ENCODE measurements at places on chromosomes 11 and 22.

- peak overlapping the region; percentile 4 for H3K4me3 ChIP-seq
- H3K27ac ChIP-seq = no peak overlapping the region
- H3K36me3 ChIP-seq = no peaks in the 10 kb centered on the region
- no peak for DNase-seq
- peaks cover 89% of the 10 kb centered on the region for H3K4me1 ChIP-seq
These were observed 55.5 kb downstream of the FAM83F start for GRCh38 chr22:40050258-40050657.

GRCh38 chr22:48889209-48889830 is 938.4 kb downstream of the BRD1 start:
- no peaks in the 10 kb centered on the region for H3K4me1 ChIP-seq
- DNase-seq = no peak
- H3K36me3 ChIP-seq = no peaks in the 10 kb centered on the region
- H3K4me3 ChIP-seq = no peak overlapping the region
- H3K27me3 ChIP-seq = no peaks in the 10 kb centered on the region

DNA sequence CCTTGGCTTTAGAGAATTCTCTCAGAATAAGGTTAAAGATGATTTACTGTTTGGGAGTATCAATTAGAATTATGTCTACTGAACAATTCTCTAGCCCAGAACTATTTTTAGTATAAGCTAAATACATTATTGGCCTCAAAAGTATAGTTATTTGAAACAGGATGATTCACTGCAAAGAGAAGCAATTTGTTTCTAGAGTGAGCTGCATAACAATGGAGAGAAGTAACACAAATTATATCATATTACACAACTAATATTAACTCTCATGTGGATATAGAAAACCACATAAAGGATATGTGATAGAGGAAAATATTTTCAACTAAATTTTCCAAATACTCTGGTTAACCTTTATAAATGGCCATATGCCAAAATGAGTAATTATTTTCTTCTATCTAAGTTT is 24.9 kb downstream of the PGM2L1 start:
- H3K4me1 ChIP-seq = no peaks in the 10 kb centered on the region
- DNase-seq = no peak
- H3K27ac ChIP-seq = no peak overlapping the region
- H3K27me3 ChIP-seq = no peaks in the 10 kb centered on the region
- H3K4me3 ChIP-seq = no peak overlapping the region
- no peaks in the 10 kb centered on the region for H3K36me3 ChIP-seq

DNA sequence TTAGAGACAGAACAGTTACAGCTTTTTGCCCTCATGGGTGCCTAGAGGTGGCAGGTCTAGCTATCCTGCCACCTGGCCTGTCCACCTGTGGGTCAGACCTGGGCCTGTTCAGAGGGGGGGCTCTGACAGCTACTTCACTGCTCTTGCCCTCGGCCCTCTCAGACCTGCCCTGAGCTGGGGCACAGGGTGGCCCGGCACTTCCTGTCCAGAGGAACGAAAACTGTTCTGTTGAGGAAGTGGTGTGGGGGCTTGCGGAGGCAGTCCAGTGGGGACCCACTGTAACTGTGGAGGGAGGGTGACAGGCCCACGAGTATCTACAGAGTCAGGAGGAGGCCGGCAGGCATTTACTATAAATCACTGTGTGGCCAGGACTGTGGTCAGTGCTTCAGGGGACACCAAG is 16.2 kb downstream of the TESMIN start:
- no peak for DNase-seq
- no peaks in the 10 kb centered on the region for H3K36me3 ChIP-seq
- no peak overlapping the region for H3K4me3 ChIP-seq
- no peak overlapping the region for H3K27ac ChIP-seq
- no peaks in the 10 kb centered on the region for H3K27me3 ChIP-seq
- no peaks in the 10 kb centered on the region for H3K4me1 ChIP-seq

- H3K36me3 ChIP-seq = no peaks in the 10 kb centered on the region
- H3K27me3 ChIP-seq = peaks cover 40% of the 10 kb centered on the region
- no peak overlapping the region for H3K27ac ChIP-seq
- DNase-seq = no peak
These were observed 52.4 kb downstream of the GRIK4 start for GRCh38 chr11:120563703-120564572.

- no peak overlapping the region for H3K27ac ChIP-seq
- H3K4me1 ChIP-seq = peaks cover 16% of the 10 kb centered on the region
- H3K36me3 ChIP-seq = no peaks in the 10 kb centered on the region
- H3K27me3 ChIP-seq = peaks cover 21% of the 10 kb centered on the region
These were observed 39.1 kb upstream of the GLYAT start for GRCh38 chr11:58770627-58771457.

- DNase-seq = no peak
- no peak overlapping the region for H3K4me3 ChIP-seq
- peaks cover 18% of the 10 kb centered on the region for H3K27me3 ChIP-seq
- no peaks in the 10 kb centered on the region for H3K4me1 ChIP-seq
- H3K27ac ChIP-seq = no peak overlapping the region
- H3K36me3 ChIP-seq = no peaks in the 10 kb centered on the region
These were observed 225.5 kb upstream of the POU2AF2 start for GRCh38 chr11:111019871-111020670.

DNA sequence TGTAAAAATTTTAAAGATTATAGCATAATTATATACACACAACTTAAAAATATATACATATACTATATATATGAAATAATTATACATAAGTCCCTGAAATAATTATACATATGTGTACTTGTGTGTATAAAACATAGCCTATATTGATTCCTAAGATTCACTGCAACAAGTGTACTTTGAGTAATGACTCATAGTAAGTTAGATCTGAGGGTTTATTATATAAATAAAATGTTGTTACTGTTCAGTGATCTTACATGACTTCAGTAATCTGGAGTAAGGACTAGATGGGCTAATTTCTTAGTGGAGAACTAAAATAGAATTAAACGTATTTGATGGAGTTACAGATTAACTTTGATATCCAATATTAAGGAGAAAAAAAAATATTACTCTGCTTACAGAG is 350.5 kb downstream of the CNTN5 start:
- H3K4me1 ChIP-seq = no peaks in the 10 kb centered on the region
- no peaks in the 10 kb centered on the region for H3K27me3 ChIP-seq

- DNase-seq = no peak
- peak overlapping the region; percentile 91 for H3K27ac ChIP-seq
- no peaks in the 10 kb centered on the region for H3K27me3 ChIP-seq
- H3K4me1 ChIP-seq = peaks cover 39% of the 10 kb centered on the region
These were observed 1.4 kb downstream of the RIC8A start for GRCh38 chr11:208917-209260.

DNA sequence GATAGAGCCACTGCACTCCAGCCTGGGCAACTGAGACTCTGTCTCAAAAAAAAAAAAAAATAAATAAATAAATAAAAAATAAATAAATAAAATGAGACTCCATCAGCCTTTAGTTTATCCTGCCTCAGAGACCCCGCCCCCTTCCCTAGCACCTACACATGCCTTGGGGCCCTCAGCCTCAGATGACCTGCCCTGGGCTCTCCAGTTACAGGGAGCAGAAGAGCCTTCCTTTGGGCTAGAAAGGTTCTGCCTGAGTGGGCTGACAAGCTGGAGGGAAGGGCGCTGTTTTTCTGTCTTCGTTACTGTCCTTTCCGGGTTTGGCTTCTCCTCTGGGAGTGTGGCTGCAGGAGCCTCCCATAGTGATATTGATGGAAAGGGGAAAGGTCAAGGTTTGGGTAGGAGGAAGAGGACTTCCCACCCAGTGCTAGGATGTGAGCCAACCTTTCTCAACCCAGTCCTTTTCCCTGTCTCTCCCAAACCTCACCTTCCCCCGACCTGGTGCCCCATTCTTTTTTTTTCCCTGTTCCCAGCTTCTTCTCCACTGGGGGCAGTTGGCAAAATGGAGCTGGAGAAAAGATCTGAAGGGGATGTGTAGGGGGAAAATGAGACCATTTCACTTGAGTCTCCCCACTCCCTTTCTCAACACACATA is 1.5 kb upstream of the SF3B2 start:
- H3K36me3 ChIP-seq = peaks cover 14% of the 10 kb centered on the region
- H3K4me1 ChIP-seq = peaks cover 36% of the 10 kb centered on the region
- peak overlapping the region; percentile 82 for H3K27ac ChIP-seq
- DNase-seq = no peak

GRCh38 chr11:69434471-69434931 is 47.0 kb upstream of the LINC01488 start:
- H3K27ac ChIP-seq = no peak overlapping the region
- H3K4me3 ChIP-seq = no peak overlapping the region
- no peaks in the 10 kb centered on the region for H3K4me1 ChIP-seq

- no peak overlapping the region for H3K27ac ChIP-seq
- no peak for DNase-seq
- H3K27me3 ChIP-seq = no peaks in the 10 kb centered on the region
- no peak overlapping the region for H3K4me3 ChIP-seq
These were observed 25.8 kb upstream of the KCNQ1OT1 start for GRCh38 chr11:2725368-2726300.

DNA sequence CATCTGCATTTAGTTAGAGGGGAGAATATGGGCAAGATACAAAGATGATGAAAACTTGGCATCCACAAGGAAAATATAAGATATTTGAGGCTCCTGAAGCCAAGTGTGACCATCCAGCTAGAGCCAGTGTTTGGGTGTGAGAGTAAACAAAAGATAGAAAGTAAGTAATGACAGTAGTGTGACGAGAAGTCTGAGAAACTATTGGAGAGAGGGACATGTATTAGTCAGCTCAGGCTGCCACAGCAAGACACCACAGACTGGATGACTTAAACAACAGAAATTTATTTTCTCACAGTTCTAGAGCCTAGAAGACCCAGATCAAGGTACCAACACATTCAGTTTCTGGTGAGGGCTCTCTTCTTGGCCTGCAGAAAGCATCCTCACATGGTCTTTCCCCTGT is 6.4 kb upstream of the CCKBR start:
- no peaks in the 10 kb centered on the region for H3K4me1 ChIP-seq
- no peak overlapping the region for H3K4me3 ChIP-seq
- DNase-seq = no peak
- H3K36me3 ChIP-seq = no peaks in the 10 kb centered on the region

DNA sequence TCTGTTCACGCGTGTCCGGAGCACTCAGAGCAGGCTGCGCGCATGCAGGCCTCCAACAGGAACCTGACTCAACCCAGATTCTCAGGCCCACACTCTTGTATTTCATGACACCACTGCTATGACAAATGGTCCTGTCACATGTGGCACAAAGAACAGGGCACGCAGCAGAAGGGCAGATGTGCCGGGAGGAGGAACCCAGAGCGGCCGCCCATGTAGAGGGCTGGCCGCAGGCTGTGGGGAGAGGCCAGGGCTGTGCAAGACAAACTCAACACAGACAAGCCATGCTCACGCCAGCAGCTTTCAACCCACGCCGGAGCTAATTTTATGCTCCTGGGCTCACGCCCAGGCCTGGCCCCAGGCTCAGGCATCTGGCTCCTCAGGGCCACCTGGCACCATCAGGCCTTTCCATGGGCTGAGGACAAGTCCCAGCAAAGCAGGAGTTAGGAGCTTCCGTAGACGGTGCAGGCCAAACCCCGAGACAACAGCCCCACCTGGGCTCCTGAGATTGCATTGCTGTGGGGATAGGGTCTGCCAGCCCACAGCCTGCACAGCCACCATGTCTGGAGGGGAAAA is 40.0 kb downstream of the DUSP8 start:
- H3K4me1 ChIP-seq = peaks cover 34% of the 10 kb centered on the region
- no peak overlapping the region for H3K27ac ChIP-seq
- no peak overlapping the region for H3K4me3 ChIP-seq
- no peaks in the 10 kb centered on the region for H3K27me3 ChIP-seq
- H3K36me3 ChIP-seq = no peaks in the 10 kb centered on the region

- no peak for DNase-seq
- H3K4me1 ChIP-seq = no peaks in the 10 kb centered on the region
- no peak overlapping the region for H3K27ac ChIP-seq
- peaks cover 14% of the 10 kb centered on the region for H3K27me3 ChIP-seq
- no peak overlapping the region for H3K4me3 ChIP-seq
These were observed 107.1 kb upstream of the CADM1 start for GRCh38 chr11:115611343-115611742.

- H3K27ac ChIP-seq = no peak overlapping the region
- DNase-seq = no peak
- H3K36me3 ChIP-seq = peaks cover 5% of the 10 kb centered on the region
- no peak overlapping the region for H3K4me3 ChIP-seq
- peaks cover 24% of the 10 kb centered on the region for H3K4me1 ChIP-seq
These were observed 4.6 kb downstream of the IGHMBP2 start for GRCh38 chr11:68908273-68908672.

- H3K27me3 ChIP-seq = peaks cover 53% of the 10 kb centered on the region
- no peak overlapping the region for H3K4me3 ChIP-seq
- DNase-seq = no peak
- no peak overlapping the region for H3K27ac ChIP-seq
These were observed 67.5 kb downstream of the PRR5L start for GRCh38 chr11:36363361-36364268.

DNA sequence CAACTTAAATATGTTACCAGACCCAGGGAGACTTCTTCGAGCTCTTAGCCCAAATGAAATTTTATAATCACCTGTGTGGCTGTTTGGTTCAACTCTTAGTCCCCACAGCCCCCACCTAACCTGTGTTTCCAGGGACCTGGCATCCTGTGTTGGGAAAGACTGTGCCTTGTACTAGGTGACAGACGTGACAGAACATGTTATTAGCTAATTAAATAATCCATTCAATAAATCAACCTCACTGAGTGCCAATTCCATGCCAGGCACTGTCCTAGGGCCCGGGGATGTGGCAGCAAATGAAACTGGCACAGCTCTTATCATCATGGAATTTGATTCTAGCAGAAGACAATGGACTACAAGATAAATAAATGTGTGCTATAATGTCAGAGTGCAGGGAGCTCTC is 431.9 kb downstream of the MIAT start:
- peaks cover 11% of the 10 kb centered on the region for H3K27me3 ChIP-seq
- no peak for DNase-seq
- H3K36me3 ChIP-seq = no peaks in the 10 kb centered on the region
- H3K27ac ChIP-seq = no peak overlapping the region
- H3K4me1 ChIP-seq = no peaks in the 10 kb centered on the region
- no peak overlapping the region for H3K4me3 ChIP-seq

- H3K4me1 ChIP-seq = peaks cover 71% of the 10 kb centered on the region
- no peaks in the 10 kb centered on the region for H3K27me3 ChIP-seq
- no peak for DNase-seq
- no peak overlapping the region for H3K4me3 ChIP-seq
These were observed 98.1 kb downstream of the GAB2 start for GRCh38 chr11:78319453-78319955.

DNA sequence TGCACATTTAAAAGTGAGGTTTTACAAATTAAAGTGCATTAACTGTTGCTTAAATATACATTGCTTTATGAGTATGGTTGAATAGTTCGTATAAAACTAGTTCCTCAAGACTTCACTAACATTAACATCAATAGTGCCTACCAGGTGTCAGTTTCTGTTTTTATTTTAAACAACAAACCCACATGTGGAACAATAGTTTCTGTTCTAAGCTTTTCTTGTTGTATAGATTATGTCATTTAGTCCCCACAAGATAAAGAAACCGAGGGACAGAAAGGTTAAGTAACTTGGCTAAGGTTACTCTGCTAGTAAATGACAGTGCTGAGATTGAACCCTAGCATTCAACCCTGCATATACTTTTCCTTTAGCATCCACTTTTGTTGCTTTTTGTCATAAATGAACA is 41.4 kb upstream of the ST14 start:
- no peak overlapping the region for H3K4me3 ChIP-seq
- H3K4me1 ChIP-seq = peaks cover 52% of the 10 kb centered on the region
- no peak overlapping the region for H3K27ac ChIP-seq

- DNase-seq = no peak
- no peaks in the 10 kb centered on the region for H3K4me1 ChIP-seq
- no peak overlapping the region for H3K27ac ChIP-seq
- no peak overlapping the region for H3K4me3 ChIP-seq
- no peaks in the 10 kb centered on the region for H3K36me3 ChIP-seq
These were observed 517.4 kb downstream of the BUD13 start for GRCh38 chr11:116255321-116255953.

GRCh38 chr11:28961726-28962125 is 853.5 kb downstream of the METTL15 start:
- H3K4me1 ChIP-seq = no peaks in the 10 kb centered on the region
- no peak overlapping the region for H3K27ac ChIP-seq
- no peaks in the 10 kb centered on the region for H3K36me3 ChIP-seq
- no peak overlapping the region for H3K4me3 ChIP-seq
